ENCODE measurements at places on chromosomes 12 and 14. TPM values are rescaled to one million over a fixed set of nuclear protein-coding genes. Genes with fewer than 3 reads are reported as not detected.
A peak's percentile ranks its signal among the peaks of the same experiment; 100 is the strongest.

GRCh38 chr12:83954956-83955601, 957.5 kb downstream of the SLC6A15 start:
- peak; percentile 17 for DNase-seq

ERP29 gene
- total RNA-seq, result 114 TPM

GRCh38 chr12:119576118-119576810, 17.3 kb upstream of the TMEM233 start:
- no peak for DNase-seq

INSM2 gene
- not detected for total RNA-seq

DNA sequence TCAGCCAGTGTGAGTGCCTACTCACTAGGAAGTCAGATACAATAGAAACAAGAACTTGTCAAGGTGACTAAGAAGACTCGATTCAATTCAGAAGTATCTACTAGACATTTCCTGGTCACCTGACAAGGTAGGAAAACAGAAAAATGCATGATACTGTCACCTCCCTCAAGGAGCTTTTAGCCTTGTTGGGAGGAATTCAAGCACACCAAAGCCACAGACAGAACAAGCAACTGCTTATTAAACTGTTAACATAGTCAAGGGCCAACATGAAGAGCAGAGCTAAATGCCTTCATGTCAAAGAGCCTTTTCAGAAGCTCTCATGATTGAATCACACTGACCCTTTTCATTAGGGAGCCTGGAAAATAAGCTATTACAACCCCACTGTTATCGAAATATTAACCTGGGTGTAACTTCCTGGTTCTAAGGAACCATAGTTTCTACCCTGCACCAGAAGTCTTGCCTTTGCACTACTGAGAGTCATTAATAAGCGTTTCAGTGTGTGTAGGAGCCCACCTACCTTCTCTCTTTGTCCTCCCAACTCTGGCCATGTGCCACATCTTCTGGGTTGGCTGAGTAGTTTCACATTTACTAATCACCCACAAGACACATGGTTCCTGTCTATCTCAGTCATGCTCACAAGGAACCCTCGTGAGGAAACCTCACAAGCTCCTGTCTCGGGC, 31.0 kb upstream of the LGALS3 start:
- peak; percentile 69 for DNase-seq

- DNase-seq, result no peak
These were observed 77.4 kb upstream of the REP15 start for GRCh38 chr12:27618836-27619235.

CATSPERB gene
- total RNA-seq, result 2.1 TPM

- no peak for DNase-seq
These were observed 62.2 kb upstream of the DIO3 start for GRCh38 chr14:101499080-101499479.

OAS3 gene
- total RNA-seq, result 1.3 TPM

DNA sequence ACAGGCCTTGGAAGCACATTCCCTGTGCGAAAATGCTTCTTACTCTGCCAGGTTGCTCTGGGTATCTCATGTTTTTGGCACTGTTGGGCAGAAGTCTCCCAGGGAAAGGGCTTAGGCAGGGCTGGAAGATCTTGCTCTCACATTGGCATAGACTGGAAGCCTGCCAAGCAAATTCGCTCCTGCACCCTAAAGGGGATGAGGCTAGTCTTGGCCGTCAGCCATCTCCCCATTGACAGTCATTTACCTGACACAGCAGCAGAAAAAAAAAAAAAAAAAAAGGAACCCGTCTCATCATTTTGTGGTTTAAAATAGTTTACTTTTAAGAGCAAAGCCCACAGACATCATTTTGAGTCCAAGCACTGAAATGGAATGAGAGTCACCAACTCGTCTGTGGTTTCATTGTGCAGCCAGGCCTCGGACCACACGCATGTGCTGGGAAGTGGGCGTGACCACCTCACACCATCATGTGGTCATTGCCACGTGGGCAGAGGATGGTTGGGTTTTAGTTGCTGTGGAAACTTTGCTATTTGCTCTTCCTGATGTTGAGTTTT, 84.8 kb downstream of the NRXN3 start:
- DNase-seq, result peak; percentile 81

DNA sequence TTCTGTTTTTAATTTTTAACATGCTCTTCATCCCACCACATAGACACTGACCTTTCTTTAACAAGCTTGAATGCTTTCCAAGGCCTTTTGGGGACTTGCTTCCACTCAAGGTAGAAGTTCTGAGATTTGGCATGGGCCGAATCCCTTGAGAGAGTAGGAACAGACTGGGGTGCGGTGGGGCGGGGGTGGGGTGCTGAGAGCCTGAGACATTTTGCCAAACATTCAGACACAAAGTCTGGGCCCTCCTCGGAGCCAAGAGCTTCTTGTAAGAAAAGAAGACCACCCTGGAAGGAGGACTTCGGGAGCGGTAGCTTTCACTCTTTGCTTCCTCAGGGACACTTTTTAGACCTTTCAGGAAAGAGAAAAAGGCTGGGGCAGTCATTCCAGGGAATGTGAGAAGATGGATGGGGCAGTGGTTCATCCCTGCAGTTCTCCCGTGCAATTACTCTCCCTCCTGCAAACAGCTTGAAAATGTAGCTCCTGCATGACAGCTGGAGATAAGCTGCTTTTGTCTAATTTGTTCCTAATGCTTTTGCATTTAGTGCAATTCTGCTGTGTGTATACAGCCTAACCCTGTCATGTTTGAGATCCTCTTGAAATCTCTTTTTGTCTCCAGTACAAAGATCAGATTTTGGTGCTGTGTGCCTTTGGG, 16.3 kb upstream of the MYO1H start:
- DNase-seq, result no peak

DNA sequence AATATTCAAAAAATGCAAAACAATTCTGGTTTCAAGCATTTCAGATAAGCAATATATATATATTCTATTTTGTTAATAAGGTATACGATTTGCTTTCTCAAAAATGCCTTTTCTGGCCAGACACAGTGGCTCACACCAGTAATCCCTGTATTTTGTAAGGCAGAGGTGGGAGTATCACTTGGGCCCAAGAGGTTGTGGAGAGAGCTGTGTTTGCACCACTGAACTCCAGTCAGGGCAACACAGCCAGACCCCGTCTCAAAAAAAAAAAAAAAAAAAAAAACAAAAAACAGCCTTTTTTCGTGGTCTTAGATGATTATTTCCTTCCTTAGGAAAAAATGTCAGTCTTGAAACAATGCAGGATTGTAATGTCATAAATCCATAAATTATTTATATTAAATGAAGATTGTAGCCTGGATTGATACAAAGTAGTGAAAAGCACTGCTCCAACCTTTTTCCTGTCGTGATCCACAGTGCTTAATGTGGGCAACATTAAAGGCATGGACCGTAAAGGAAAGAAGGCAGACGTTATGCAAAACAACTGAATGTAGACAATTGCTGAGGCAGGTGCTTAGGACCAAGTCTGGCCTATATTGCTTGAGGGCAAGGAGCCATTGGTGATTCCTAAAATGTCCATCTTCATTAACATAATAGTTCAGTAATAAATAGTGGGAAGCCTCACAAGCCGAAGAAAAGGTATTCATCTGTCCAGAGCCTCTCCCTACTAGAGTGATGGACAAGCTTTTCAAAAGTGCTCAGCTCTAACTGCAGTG, 36.8 kb downstream of the RAD52 start:
- no peak for DNase-seq

RNASE11 gene
- total RNA-seq, result not detected

DNA sequence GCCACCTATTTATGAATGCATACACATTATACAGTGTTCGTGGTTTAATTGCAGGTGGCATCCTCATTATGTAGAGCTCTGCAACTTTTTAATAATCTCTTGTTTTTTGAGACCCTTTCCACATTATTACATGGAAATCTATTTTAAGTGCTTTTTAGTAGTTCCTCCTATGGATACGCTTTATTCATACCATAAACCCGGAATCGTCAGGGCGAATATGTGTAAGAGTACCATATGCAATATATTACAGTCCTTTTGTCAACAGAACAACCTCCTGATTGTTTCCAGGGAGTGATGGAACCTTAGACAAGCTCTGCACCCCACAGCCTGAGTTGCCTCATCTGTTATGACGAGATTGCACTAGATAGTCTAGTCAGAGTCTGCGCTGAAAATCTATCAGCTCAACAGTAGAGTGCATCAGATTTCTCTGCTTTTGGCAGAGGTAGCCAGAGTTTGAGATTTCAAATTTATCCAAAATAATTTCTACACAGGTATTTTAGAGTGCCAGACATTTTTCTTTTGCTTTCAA, 33.6 kb downstream of the EID3 start:
- DNase-seq, result no peak

SERPINA10 gene
- not detected for total RNA-seq

DNA sequence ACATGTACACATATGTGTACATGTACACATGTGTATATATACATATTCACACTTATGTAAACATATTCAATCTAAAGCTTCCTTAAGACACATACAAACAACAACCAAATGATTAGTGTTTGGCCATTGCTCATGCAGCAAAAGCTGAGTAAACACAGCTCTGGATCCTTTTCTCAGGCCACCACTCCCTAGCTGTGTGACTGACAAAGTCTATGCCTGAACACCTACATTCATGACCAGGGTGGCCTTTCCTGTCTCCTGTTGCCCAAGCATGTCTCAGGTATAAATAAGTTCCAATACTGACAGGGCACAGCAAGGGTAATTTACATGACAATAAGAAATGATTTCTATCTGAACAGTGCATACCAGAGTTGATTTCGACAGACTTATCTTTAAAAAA, 1.4 kb upstream of the PTPRO start:
- peak; percentile 59 for DNase-seq

- no peak for DNase-seq
These were observed 210.7 kb upstream of the ATP2B1 start for GRCh38 chr12:89919241-89919906.

GRCh38 chr12:11687528-11687927, 38.1 kb downstream of the ETV6 start:
- DNase-seq, result no peak

KCNH3 gene
- under 0.01 TPM for total RNA-seq

- no peak for DNase-seq
These were observed 289.1 kb upstream of the RTL1 start for GRCh38 chr14:101192661-101193000.

- DNase-seq, result peak; percentile 91
These were observed 32.7 kb downstream of the DAD1 start for GRCh38 chr14:22556021-22556989.

DNA sequence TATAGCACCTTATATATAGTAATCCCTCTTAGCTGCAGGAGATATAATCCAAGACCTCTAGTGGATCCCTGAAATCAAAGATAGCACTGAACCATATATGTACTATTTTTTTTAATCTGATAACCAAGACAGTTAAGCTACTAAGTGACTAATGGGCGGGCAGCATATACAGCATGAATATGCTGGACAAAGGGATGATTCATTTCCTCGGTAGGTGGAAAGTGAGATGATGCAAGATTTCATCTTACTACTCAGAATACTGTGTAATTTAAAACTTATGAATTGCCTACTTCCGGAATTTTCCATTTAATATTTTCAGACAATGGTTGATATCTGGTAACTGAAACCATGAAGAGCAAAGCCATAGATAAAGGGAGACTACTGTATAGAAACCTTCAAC, 36.2 kb downstream of the PRMT8 start:
- DNase-seq, result peak; percentile 95

- DNase-seq, result no peak
These were observed 224.3 kb downstream of the PELI2 start for GRCh38 chr14:56342494-56342942.

- DNase-seq, result no peak
These were observed 58.3 kb upstream of the OTOGL start for GRCh38 chr12:80041071-80041470.

EPS8 gene
- 35.3 TPM for total RNA-seq

DNA sequence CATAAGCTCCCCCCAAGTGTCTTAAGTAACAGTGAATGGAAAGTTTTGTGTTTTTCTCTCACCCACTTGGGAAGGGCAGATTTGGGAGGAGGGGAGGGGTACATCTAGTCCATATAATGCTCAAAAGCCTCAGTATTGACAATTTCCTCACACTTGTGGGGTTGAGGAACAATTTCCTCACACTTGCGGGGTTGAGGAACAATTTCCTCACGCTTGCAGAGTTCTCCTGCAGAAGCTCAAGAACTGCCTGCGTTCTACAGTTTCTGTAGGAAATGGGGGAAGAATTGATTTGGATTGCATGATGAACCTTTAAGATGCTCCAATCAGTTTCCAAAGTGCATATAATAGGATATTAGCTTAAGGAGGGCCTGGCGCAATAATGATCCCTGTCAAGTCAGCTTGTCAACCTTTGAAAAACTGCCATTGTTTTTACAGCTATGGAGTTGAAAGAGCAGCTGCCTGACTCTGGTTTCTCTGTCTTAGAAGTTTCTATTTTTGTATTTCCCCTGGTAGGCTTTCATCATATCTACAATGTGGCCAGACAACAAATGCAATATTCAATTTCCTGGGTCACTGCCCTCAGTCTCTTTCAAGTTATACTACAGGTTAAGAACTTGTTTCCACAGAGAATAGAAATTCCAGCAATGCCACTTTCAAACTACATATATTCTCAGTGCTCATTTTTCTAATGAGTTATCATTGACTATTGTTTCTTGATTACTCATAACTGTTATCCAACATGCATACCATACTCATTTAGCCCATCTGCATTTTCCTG, 66.5 kb downstream of the PLEKHG7 start:
- DNase-seq, result peak; percentile 31

- DNase-seq, result peak; percentile 82
These were observed 773.7 kb downstream of the BCL11B start for GRCh38 chr14:98498019-98498885.

HOTAIR gene
- not detected for total RNA-seq

WNT5B gene
- 0.79 TPM for total RNA-seq

DNA sequence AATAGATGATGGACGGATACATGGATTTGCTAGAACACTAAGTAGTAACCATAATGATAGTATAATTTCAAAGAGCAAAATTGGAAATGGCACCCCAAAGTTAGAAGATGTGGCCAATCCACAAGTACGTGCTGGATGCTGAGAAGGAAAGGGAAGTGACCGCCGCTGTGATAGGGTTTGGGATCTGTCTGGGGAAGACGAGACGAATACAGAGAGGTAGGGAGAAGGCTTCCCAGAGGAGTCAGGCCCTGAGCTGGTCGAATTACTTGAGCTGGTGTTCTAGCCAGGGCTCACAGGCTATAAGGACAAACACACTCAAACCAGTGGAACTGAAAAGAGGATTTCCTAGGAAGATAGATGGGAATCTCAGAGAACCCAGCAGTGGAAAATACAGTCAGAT, 9.4 kb upstream of the ACVR1B start:
- DNase-seq, result no peak

GRCh38 chr12:6469092-6469491, 1.4 kb downstream of the VAMP1 start:
- no peak for DNase-seq

GSG1 gene
- not detected for total RNA-seq

DNA sequence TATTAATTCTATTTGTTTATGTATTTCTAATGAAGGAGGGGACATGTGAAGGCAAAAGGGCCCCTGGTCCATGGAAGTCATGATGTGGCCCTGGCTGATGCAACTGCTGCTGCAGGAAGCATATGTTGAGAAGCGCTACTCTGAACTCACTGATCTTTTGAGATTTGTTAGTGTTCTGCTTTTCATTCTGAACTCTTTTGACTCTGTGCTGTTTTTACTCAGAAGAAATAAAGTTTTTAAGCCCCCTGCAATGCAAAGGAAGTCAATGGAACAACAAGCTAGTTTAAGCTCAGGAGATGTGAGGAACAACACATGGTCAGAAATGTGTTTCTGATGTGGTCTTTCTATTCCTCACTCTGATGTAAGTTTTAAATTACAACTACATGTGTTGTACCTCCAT, 88.9 kb upstream of the BTG1 start:
- no peak for DNase-seq

LRRC10 gene
- not detected for total RNA-seq

CD4 gene
- not detected for total RNA-seq

GZMH gene
- not detected for total RNA-seq

All from bronchial epithelial cell (primary cell).